ENCODE measurements at places on chromosomes 3 and 15.

GRCh38 chr3:47877290-47877689 lies 74.4 kb downstream of the DHX30 start:
- no peak for DNase-seq

GRCh38 chr3:86056962-86057361 lies 934.0 kb downstream of the VGLL3 start:
- DNase-seq: no peak

DNA sequence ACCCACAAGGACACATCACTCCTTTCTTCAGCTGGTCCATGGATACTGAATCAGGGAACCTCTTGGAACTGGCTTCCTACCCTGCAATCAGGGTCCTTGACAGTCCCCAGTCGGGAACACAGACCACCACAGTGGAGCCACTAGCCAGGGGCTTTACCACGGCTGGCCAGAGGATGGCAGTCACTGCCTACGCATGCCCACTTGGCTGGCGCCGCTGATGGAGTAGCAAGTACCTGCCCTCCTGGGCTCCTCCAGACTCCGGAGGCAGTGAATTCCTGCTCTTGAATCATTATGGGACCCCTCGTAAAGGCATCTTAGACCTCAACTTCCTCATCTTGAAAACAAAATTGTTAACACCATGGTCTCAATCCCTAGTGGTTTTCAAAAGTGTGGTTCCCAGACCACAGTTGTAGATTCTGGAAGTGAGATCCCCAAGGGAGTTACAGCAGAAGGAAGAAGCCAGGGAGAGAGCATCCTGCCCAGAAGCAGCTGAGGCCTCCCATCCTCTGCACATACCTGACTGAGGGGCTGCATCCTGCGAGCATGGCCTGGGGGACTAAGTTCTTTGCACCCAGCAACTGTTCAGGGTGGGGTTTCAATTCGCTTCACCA lies 9.1 kb upstream of the SKIC8 start:
- peak; percentile 74 for DNase-seq

GRCh38 chr3:134481166-134481565 lies 4.6 kb downstream of the ANAPC13 start:
- DNase-seq: no peak

DNA sequence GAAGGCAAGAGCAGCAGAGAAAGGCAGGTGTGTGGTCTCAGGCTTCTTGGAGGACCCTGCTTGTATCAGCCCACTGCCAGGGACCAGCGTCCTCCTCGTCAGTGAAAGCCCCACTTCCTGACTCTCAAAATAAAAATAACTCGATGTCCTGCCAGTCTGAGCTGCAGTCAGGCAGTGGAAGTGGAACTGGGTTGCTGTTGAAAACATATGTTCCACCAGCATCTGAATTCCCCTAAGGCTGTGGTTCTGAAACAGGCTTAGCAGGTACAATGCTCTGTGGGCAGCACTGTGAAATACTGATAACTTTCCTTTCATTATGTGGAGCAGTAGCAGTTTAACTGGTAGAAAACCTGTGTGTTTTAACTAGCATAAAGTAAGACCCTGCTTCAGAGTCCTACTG lies 121.6 kb upstream of the EIF1B start:
- DNase-seq: peak; percentile 48

GRCh38 chr3:178518660-178519396 lies 17.4 kb upstream of the KCNMB2 start:
- DNase-seq: no peak

DNA sequence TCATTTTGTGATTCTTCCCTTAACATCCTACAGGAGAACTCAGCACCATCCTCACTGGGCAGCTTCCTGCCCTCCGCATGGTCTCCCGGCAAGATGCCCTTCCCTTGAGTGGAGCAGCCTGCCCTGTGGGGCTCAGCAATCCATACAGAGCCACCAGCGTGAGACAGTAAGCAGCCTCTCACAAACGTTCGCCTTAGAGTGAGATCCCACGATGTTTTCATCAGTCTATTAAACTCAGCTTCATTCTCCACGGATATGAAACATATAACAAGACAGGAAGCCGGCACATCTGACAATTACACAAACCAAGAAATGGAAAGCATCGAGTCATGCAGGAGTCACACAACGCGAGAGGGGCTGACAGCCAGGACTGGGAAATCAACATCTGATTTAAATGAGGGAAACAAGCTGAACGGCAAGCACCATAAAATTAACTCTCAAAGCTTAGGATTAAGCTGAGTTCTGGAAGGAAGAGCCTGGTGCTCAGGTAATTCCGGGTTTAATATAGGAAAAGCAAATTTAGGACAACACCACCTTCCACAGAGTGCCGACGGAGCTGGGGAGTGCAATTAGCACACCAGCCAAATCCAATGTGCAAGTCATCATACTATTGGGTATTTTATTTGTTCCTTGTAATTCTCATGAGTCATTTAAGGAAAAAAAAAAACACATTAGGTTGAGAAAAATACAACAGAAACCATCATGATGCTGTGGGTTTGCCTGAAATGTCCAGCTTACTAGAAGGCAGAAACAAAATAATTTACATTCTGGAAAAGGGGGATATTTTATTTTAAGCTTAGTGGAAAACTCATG lies 272.0 kb downstream of the OCA2 start:
- DNase-seq: no peak

- DNase-seq: no peak
Observed at GRCh38 chr3:149579838-149580542, 77.8 kb downstream of the WWTR1 start.

DNA sequence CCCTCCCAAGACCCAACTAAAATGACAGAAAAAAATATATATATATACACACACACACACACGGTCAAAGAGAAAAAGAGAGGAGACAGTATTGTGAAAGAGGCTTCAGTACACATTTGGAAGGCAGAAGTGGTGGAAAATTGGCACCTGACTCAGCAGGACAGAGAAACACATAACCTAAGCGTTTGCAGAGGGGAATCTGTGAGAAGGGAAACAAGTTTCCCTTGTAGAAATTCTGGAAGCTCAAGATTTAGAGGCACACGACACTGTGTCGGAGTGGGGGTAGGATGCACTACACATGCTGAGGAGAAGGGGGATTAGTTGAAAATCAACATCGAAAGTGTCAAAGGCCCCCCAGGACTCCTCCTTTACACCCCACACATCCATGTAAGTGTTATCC lies 53.1 kb downstream of the PAK2 start:
- DNase-seq: peak; percentile 95

GRCh38 chr3:177817751-177818150 lies 620.5 kb upstream of the TBL1XR1 start:
- no peak for DNase-seq

- no peak for DNase-seq
Observed at GRCh38 chr3:182234881-182235280, 523.2 kb downstream of the SOX2 start.

DNA sequence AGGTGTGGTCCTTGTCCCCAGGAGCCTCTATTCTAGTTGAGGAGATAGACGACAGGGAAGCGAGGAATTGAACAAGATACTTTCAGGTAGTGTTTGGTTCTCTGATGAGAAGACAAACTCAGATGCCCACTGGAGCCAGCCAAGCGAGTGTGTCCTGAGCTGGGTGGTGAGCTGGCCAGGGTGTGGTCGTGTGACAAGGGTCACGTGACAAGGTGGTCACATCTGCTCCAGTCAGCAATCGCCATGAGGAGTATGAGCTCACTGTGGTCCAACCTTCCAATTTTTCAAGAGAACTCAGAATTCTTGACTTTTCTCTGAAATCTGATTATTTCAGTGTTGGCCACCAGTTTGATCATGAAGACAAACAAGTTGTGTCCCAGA lies 39.5 kb downstream of the SLC6A6 start:
- no peak for DNase-seq

GRCh38 chr15:38171973-38172372 lies 80.7 kb upstream of the SPRED1 start:
- no peak for DNase-seq

DNA sequence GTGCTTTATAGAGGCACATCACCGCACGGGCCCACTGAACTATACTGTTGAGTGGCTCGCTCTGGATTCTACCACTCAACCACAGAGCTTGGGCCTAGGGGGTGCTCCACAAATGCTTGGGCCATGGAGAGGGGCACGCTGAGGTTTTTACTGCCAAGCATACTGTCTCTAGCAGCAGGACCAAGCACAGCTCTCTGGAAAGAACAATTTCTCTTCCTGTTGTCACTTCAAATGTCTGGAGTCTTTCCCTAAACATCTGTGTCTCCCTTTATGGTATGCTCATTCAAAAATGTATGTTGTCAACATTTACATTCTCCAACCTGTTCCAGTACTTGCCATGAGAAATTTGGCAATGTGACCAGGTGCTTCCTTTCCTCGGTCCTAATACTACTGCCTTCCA lies 114.7 kb upstream of the TPM1 start:
- DNase-seq: no peak

DNA sequence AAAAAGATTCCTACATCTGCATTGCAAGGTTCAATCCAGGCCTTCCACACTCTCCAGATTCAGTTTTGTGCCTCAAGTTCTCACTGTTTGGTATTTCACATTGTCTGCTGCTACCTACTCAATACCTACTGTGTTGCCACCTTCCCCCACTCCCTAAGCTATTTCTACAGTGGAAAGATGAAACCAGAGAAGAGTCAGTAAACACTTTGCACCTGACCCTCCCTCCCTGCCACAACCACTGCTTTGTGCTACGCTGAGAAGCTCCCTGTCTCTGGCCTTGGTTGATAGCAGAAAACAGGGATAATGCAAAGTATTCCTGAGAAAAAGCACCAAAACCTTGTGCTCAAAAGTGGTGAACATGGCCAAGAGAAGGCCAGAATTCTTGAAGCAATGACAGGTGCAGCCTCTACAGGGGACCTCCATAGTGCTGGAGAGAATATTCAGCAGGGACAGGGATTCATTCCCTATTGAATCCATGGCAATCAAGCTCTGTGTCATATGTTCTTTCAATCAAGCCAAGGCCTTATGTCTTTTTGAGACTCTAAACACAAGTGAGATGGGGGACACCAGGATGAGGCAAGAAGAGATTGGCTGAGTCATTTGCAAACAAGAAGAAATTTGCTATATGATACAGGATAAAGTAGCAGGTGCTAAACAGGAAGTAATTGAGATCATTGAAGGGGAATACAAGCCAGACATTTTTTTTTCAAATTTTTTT lies 83.5 kb upstream of the LIPC start:
- DNase-seq: no peak

GRCh38 chr15:66946578-66947164 lies 118.7 kb upstream of the SMAD3 start:
- peak; percentile 76 for DNase-seq

DNA sequence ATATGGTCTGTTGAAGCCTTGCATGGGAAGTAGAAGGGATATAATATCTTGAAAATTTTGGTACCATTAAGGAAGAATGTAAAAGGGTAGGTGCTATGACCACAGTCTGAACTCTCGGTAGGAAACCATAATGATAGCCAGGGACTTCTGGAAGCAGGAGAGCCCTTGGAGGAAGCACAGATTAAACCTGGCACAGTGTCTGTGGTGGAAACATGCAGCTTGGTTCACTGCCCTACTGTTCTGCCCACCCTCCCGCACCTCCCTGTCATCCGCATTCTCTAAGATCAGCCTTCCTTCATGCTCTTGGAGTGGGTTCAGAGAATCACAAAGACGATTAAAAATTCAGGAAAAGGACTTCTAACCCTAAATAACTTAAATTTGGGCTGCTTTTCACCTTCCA lies 20.9 kb downstream of the VPS8 start:
- DNase-seq: no peak

- DNase-seq: no peak
Observed at GRCh38 chr3:56870436-56870835, 68.7 kb upstream of the ARHGEF3 start.

DNA sequence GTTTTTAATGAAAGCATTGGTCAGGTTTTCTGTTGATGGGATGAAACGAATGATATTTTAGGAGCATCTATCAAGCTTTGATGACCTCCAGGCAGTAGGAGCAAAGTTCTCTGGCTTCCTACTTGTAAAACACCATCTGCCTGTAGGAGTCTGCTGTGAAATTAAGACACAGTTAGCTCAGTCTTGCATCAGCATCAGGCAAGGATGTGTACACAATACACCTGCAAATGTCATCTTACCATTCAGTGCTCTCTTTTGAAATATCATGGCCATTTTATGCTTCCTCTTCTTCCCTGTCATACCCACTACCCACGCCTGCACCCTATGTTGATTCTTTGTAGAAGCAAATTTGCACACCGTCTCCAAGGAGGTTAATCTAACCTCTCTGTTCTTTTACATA lies 38.2 kb downstream of the B3GALNT1 start:
- DNase-seq: no peak

- no peak for DNase-seq
Observed at GRCh38 chr3:178778589-178778988, 242.4 kb downstream of the KCNMB2 start.

DNA sequence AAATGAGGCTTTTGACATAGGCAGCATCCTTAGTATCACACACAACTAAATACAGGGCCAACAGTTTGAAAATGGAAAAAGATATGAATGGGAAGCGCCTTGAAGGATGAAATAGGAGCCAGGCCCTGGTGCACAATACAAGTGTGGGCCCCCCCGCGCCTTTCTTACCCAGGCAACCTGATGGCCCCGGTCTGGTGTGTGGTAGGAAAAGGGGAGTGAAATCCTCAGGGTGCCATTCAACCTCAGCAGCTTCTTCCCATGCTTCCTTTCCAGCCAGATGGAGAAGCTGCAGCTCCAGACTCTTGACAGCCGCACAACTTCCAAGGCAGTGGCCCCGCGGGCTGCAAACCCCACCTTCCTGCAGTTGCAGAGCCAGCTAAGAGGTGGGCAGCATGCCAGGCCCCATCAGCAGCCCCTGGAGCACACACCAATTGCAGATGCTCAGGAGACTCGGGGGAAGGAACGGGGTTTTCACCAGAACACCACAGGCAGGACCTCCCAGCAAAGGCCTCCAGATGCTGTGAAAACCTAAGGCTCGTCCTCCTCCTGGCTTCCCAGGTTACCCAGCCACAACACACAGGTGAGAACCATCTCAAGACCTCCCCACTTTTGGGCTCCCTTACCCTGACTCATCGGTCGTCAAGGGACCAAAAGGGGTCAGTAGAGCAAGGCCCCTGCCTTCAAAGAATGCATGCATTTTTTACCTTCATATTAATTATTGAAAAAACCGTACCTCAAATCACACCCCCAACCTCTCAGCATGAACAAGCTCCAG lies 101.6 kb downstream of the CPN2 start:
- no peak for DNase-seq

DNA sequence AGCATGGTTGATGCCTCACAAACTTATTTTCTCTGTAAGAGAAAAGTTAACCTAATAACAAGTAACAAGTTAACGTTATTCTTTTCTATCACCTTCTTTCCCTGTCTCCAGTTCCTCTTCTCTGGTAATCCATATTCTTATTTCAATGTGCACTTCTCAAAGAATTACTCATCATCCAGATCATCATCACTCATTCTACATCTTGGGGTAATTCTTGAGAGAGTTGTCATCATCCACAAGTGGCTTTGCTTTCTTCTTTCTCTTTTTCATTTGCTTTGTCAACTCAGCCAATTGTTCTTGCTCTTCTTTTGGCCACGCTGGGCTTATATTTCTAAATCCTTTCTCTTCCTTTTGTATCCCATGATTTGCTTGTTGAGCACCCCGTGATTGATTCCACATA lies 20.8 kb upstream of the RNF111 start:
- DNase-seq: no peak

GRCh38 chr3:70550723-70551319 lies 238.4 kb upstream of the MDFIC2 start:
- peak; percentile 68 for DNase-seq
